Ascending aorta (tissue), 2 donors: ENCODE measurements at places on chromosomes 7 and 10.

- H3K36me3 ChIP-seq = no peaks in the 10 kb centered on the region
- no peak for DNase-seq
- no peak overlapping the region for H3K4me3 ChIP-seq
- peak overlapping the region; percentile 53 for H3K27ac ChIP-seq
- H3K27me3 ChIP-seq = no peaks in the 10 kb centered on the region
- peaks cover 26% of the 10 kb centered on the region for H3K4me1 ChIP-seq
Observed at GRCh38 chr10:69475433-69475830, 24.2 kb downstream of the TSPAN15 start.

GRCh38 chr7:46165276-46165675, 244.2 kb upstream of the IGFBP3 start:
- H3K36me3 ChIP-seq = no peaks in the 10 kb centered on the region
- no peak overlapping the region for H3K4me3 ChIP-seq
- no peak for DNase-seq
- no peaks in the 10 kb centered on the region for H3K4me1 ChIP-seq
- no peaks in the 10 kb centered on the region for H3K27me3 ChIP-seq
- no peak overlapping the region for H3K27ac ChIP-seq

DNA sequence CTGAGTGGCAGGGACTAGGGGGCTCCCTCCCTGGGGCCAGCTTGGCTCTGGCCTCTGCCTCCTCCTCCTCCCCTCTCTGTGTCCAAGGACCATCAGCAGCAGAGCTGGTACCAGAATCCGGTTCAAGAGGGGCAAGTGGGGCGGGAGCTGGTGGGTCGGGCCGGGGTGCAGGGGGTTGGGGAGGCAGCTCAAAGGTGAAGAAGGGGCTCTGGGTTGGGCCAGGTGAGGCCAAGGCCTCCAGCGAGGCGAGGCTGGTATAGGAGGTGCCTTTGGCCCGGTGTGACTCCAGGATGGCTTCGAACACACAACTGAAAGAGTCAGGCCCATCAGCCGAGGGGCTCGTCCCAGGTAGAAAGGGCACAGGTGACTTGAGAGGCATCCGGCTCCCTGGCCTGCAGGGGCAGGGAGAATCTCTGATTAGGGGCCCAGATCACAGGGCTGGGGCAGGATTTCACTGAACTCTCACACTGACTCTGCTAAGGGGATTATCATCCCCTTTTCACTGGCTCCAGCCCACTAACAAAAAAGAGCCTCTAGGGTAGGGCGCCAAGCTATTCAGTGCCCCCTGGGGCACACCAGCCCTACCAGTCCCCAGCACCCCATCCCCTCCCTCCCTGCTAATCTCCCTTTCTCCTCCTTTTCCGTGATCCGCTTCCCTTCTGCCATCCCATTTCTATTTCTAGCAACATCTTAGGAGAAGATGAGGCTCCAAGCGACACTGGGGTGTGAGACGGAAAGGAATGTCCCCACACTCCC, 4.6 kb downstream of the PSD start:
- peaks cover 24% of the 10 kb centered on the region for H3K27me3 ChIP-seq
- DNase-seq = no peak
- H3K27ac ChIP-seq = no peak overlapping the region
- H3K4me1 ChIP-seq = peaks cover 5% of the 10 kb centered on the region
- no peaks in the 10 kb centered on the region for H3K36me3 ChIP-seq

- H3K27ac ChIP-seq = no peak overlapping the region
- no peak overlapping the region for H3K4me3 ChIP-seq
- no peaks in the 10 kb centered on the region for H3K36me3 ChIP-seq
- DNase-seq = no peak
- peaks cover 26% of the 10 kb centered on the region for H3K4me1 ChIP-seq
Observed at GRCh38 chr10:16989826-16990293, 139.8 kb downstream of the CUBN start.

GRCh38 chr10:78699971-78700370, 368.8 kb upstream of the ZMIZ1 start:
- H3K4me1 ChIP-seq = no peaks in the 10 kb centered on the region
- H3K27ac ChIP-seq = no peak overlapping the region
- no peaks in the 10 kb centered on the region for H3K27me3 ChIP-seq
- no peaks in the 10 kb centered on the region for H3K36me3 ChIP-seq

DNA sequence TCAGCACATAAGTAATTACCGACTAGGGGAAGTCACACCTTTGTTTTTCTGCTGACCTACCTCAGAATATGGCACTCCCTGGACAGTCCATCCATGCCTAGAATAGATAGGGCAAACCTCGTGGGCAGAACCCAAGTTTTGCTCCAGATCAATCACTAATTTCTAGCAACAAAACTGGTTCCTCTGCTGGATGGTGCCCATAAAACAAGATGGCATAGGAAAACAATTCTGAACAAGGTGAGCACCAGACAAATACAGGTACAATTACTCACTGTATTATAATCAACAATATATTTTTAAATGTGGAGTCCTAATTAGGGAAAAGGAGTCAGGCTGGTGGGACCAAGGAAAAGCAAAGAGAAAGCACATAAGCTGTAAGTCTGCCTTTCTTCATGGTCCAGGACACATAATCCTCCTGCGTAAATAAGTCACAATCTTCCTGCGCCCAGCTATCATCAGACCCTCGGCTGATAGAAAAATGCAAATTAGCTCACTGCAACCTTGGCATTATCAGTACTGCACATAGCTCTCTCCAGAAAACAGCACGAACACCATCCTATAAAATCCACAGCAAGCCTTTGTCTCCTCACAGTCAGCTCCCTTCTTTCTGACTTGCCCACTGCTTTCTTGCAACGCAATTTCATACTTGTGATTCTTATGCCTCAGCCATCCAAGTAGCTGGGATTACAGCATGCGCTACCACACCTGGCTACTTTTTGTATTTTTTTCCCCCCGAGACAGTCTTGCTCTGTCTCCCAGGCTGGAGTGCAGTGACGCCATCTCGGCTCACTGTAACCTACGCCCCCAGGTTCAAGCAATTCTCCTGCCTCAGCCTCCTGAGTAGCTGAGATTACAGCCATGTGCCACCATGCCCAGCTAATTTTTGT, 15.1 kb downstream of the URGCP start:
- DNase-seq = no peak
- H3K36me3 ChIP-seq = peaks cover 3% of the 10 kb centered on the region
- H3K4me3 ChIP-seq = no peak overlapping the region
- no peaks in the 10 kb centered on the region for H3K27me3 ChIP-seq
- H3K4me1 ChIP-seq = no peaks in the 10 kb centered on the region

DNA sequence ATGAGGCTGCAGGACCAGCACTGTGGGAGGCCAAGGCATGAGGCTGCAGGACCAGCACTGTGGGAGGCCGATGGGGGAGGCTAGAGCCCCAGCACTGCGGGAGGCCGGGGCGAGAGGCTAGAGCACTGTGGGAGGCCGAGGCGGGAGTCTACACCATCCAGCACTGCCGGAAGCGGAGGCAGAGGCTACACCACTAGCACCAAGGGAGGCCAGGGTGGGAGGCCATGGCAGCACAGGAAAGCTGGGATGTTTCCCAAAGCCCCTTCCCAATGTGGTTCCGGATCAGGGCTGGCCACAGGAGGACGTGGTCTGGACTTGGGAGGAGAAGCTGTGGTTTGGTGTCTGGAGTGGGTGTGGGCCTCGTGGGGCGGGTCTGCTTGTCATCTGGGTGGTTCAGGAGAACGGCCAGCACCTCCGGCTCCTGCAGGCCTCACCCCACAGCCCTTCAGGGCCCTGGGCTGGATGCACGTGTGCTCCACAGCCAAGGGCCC, 43.6 kb downstream of the PDGFA start:
- H3K36me3 ChIP-seq = no peaks in the 10 kb centered on the region
- no peak overlapping the region for H3K4me3 ChIP-seq
- peak; percentile 3 for DNase-seq
- H3K27me3 ChIP-seq = no peaks in the 10 kb centered on the region

DNA sequence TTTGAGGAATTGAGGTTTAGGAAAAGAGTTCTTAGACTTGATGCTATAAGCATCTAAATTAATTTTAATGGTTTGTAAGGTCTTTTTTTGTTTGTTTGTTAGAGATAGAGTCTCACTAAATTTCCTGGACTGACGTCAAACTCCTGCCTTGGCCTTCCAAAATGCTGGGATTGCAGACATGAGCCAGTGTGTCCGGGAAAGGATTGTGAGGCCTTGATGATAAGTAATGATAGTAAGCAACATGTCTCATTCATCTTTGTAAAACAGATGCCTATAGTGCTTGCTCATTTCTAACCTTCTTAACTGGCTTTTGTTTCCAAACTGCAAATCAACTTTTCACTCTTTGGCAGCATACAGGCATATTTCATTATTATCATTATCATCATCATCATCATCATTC, 176.0 kb upstream of the KCND2 start:
- H3K36me3 ChIP-seq = no peaks in the 10 kb centered on the region
- no peak overlapping the region for H3K27ac ChIP-seq
- H3K4me3 ChIP-seq = no peak overlapping the region

DNA sequence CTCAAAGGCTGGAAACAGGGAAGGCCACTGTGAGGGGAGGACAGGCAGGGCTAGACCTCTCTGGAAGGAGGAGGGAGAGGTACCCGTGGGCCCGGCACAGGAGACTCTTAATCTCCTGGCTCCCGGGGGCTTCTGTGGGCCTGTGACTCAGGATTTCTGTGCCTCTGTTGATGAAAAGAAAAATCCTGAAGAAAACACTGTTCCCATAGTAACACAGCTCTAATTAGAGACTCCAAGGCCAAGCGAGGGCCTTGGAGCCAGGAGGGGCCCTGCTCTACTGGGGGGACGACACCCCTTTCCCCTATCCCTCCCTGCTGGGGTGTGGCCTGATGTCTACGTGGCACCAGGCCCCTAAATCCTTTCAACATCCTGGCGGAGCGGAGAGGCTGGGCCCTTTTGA, 174.1 kb upstream of the TNRC18 start:
- no peak for DNase-seq
- H3K4me3 ChIP-seq = no peak overlapping the region

DNA sequence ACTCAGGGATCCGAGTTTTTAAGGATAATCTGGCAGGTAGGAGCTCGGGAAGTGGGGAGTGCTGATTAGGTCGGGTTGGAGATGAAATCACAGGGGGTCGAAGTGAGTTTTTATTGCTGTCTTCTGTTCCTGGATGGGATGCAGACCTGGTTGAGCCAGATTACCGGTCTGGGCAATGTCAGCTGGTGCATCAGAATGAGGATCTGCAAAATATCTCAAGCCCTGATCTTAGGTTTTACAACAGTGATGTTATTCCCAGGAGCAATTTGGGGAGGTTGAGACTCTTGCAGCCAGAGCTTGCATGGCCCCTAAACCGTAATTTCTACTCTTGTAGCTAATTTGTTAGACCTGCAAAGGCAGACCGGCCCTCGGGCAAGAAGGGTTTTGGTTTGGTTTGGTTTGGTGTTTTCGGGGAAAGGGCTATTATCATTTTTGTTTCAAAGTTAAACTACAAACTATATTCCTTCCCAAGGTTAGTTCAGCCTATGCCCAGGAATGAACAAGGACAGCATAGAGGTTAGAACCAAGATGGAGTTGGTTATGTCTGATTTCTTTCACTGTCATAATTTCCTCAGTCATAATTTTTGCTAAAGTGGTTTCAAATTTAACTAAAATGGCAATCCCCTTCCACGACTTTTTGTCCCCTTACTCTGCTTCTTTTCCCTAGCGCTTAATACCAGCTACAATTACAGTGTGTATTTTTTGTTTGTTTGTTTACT, 20.6 kb upstream of the PIK3CG start:
- H3K4me1 ChIP-seq = no peaks in the 10 kb centered on the region
- H3K27ac ChIP-seq = no peak overlapping the region
- H3K27me3 ChIP-seq = no peaks in the 10 kb centered on the region
- no peaks in the 10 kb centered on the region for H3K36me3 ChIP-seq

GRCh38 chr7:1380231-1380815, 78.9 kb downstream of the MICALL2 start:
- no peaks in the 10 kb centered on the region for H3K27me3 ChIP-seq
- H3K27ac ChIP-seq = no peak overlapping the region
- no peak overlapping the region for H3K4me3 ChIP-seq
- H3K4me1 ChIP-seq = no peaks in the 10 kb centered on the region
- no peaks in the 10 kb centered on the region for H3K36me3 ChIP-seq
- DNase-seq = no peak

DNA sequence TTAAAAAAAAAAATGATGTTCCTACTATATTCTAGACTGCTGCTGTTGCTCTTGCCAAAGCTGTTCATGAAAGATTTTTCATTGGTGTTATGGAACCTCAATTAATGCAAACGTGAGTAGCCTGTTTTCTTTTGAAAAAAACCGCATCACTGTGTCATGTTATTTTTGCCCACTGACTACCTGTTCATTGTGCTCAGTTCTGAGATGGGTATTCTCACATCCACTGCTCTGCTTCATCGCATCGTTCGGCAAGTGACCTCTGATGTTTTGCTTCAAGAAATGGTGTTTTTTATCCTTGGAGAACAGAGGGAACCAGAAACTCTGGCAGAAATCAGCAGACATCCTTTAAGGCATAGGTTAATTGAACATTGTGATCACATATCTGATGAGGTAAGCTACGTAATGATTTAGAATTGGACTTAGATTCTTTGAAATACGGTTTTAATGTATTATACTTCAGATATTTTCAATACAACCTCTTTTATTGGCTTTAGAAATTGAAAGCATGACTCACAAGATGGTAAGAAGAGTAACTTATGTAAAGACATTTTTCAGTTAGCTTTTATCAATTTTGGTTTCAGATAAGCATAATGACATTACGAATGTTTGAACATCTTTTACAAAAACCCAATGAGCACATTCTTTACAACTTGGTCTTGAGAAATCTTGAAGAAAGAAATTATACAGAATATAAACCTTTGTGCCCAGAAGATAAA, 24.6 kb downstream of the FHIP2A start:
- DNase-seq = no peak
- peaks cover 88% of the 10 kb centered on the region for H3K36me3 ChIP-seq
- H3K4me1 ChIP-seq = no peaks in the 10 kb centered on the region
- no peak overlapping the region for H3K27ac ChIP-seq
- no peaks in the 10 kb centered on the region for H3K27me3 ChIP-seq
- no peak overlapping the region for H3K4me3 ChIP-seq

- H3K36me3 ChIP-seq = no peaks in the 10 kb centered on the region
- no peaks in the 10 kb centered on the region for H3K27me3 ChIP-seq
- DNase-seq = no peak
- no peak overlapping the region for H3K4me3 ChIP-seq
- no peaks in the 10 kb centered on the region for H3K4me1 ChIP-seq
Observed at GRCh38 chr7:1752111-1752510, 82.0 kb downstream of the ELFN1 start.

GRCh38 chr7:102155821-102156441, 130.7 kb upstream of the SH2B2 start:
- peaks cover 3% of the 10 kb centered on the region for H3K4me1 ChIP-seq
- H3K36me3 ChIP-seq = no peaks in the 10 kb centered on the region
- H3K27ac ChIP-seq = no peak overlapping the region
- DNase-seq = no peak
- H3K4me3 ChIP-seq = no peak overlapping the region
- no peaks in the 10 kb centered on the region for H3K27me3 ChIP-seq

DNA sequence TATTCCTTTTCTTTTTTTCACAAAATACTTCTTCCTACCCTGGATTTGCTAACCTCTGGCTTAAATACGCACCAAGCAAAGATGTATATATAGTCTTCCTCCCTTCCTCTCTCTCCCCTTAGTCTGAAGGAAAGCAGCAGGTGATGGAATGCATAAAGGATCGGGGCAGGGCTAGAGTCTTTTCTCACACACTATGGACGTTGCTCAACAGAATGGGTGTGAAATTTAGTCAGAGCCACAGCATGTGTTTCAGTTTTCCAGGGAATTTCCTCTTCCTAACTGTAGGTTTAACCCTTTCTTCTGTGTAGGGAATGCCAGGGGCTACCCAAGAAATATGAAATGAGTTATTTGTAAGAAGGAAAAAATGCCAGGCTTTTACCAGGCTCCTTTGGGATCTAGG, 71.4 kb upstream of the NFKB2 start:
- no peak for DNase-seq
- no peaks in the 10 kb centered on the region for H3K4me1 ChIP-seq
- no peaks in the 10 kb centered on the region for H3K27me3 ChIP-seq
- no peak overlapping the region for H3K4me3 ChIP-seq
- peaks cover 7% of the 10 kb centered on the region for H3K36me3 ChIP-seq
